ENCODE measurements at places on chromosomes 13 and 19. TPM values are rescaled to one million over a fixed set of nuclear protein-coding genes. Genes with fewer than 3 reads are reported as not detected.
A peak's percentile ranks its signal among the peaks of the same experiment; 100 is the strongest.

Gene ELAVL3
- not detected for total RNA-seq

Gene GJB2
- 9.0 TPM for total RNA-seq

GRCh38 chr13:111629457-111629856 lies 309.0 kb downstream of the TEX29 start:
- no peaks in the 10 kb centered on the region for H3K27me3 ChIP-seq
- H3K4me1 ChIP-seq = no peaks in the 10 kb centered on the region
- no peak for DNase-seq

DNA sequence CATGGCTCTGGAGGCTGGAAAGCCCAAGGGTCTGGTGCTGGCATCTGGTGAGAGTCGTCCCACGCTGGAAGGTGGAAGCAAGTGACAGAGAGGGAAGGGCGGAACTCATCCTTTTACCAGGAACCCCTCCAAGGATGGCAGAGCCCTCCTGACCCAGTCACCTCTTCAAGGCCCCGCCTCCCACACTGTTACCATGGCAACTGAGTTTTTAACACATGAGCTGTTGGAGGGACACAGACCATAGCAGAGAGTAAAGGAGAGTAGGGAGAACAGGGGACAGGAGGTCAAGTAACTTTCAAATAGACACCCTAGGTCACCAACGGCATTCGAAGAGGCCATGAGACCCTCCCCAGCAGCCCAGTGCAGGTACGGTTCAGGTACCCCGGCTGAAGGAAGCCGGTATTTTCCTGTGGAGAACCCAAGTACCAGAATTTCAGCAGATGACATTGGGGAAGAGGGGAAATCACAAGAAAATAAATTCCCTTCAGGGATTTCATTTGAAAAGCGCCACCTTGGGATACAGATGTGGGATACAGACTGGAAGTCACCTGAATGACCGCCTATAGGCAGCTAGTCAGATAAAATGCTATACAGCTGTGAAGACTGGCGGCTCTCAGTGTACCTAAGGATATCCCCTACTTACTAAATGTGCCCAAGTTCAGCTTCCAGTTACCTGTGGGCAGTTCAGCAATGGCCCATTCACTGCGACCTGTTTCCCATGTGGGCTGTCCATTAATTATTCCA lies 8.0 kb downstream of the IL17D start:
- peaks cover 11% of the 10 kb centered on the region for H3K27me3 ChIP-seq
- H3K36me3 ChIP-seq = no peaks in the 10 kb centered on the region
- no peak overlapping the region for H3K27ac ChIP-seq

GRCh38 chr13:30810261-30810701 lies 74.9 kb downstream of the ALOX5AP start:
- H3K4me1 ChIP-seq = peaks cover 12% of the 10 kb centered on the region
- no peak overlapping the region for H3K4me3 ChIP-seq
- H3K27ac ChIP-seq = no peak overlapping the region
- no peak for DNase-seq

GRCh38 chr19:5459360-5459759 lies 4.1 kb downstream of the ZNRF4 start:
- H3K4me1 ChIP-seq = no peaks in the 10 kb centered on the region
- no peak overlapping the region for H3K4me3 ChIP-seq
- H3K27ac ChIP-seq = no peak overlapping the region
- peaks cover 5% of the 10 kb centered on the region for H3K27me3 ChIP-seq
- H3K36me3 ChIP-seq = no peaks in the 10 kb centered on the region

- H3K27me3 ChIP-seq = no peaks in the 10 kb centered on the region
- H3K36me3 ChIP-seq = peaks cover 5% of the 10 kb centered on the region
- H3K27ac ChIP-seq = no peak overlapping the region
- H3K4me3 ChIP-seq = no peak overlapping the region
- H3K4me1 ChIP-seq = no peaks in the 10 kb centered on the region
These were observed 28.9 kb upstream of the CACTIN start for GRCh38 chr19:3655402-3656072.

GRCh38 chr19:13302526-13303270 lies 152.5 kb downstream of the IER2 start:
- H3K27ac ChIP-seq = no peak overlapping the region
- DNase-seq = no peak
- no peak overlapping the region for H3K4me3 ChIP-seq
- peaks cover 5% of the 10 kb centered on the region for H3K4me1 ChIP-seq
- H3K27me3 ChIP-seq = peaks cover 39% of the 10 kb centered on the region
- no peaks in the 10 kb centered on the region for H3K36me3 ChIP-seq

GRCh38 chr19:33406521-33407139 lies 33.1 kb downstream of the CEBPG start:
- no peaks in the 10 kb centered on the region for H3K4me1 ChIP-seq
- DNase-seq = peak; percentile 85
- no peak overlapping the region for H3K4me3 ChIP-seq
- H3K36me3 ChIP-seq = no peaks in the 10 kb centered on the region
